ENCODE measurements at places on chromosomes 5 and 9.

DNA sequence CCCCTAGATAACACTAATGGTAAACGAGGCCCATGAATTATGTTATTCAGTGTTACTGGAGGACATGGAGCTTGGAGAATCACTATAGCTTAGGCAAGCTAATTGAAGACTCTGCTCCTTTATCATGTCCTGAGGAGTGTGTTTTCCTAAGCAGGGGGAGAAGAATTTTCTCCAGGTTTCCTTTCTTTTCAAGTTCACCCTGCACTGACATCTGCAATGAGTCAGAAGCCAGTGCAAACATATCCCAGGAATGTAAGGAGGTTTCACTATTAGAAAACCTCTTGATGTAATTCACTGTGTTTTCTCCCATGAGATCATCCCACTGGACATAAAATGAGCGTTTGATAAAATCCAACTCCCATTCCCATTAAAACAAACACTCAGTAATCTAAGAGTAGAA is 75.6 kb downstream of the DMRT2 start:
- no peak for DNase-seq

GRCh38 chr5:145919413-145919812 is 17.0 kb upstream of the SH3RF2 start:
- DNase-seq = no peak

DNA sequence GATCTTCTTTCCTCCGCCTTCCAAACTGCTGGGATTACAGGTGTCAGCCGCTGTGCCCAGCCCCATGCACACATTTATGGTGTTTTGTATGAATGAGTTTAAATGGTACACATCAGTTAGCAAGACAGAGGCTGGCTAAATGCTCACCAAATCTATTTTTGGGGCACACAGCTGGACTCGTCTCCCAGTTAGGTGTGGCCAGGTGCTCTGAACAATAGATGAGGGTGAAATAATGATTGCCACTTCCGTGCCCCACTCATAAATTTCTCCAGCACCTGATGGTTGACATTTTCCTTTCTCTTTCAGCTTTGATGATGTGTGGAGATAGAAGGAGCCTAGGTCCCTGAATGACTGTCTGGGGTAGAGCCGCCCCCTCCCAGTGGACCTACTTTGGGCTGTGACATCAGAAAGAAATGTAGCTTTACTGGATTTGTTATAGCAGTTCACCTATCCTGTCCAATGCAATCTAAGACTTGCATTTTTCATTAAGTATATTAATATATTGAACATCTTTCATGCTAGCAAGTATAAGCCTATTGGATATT is 8.6 kb upstream of the RAPGEF1 start:
- no peak for DNase-seq

GRCh38 chr5:60010853-60011252 is 117.3 kb upstream of the PDE4D start:
- no peak for DNase-seq

- DNase-seq = no peak
Measured at GRCh38 chr5:36659411-36659810, 53.0 kb downstream of the SLC1A3 start.

DNA sequence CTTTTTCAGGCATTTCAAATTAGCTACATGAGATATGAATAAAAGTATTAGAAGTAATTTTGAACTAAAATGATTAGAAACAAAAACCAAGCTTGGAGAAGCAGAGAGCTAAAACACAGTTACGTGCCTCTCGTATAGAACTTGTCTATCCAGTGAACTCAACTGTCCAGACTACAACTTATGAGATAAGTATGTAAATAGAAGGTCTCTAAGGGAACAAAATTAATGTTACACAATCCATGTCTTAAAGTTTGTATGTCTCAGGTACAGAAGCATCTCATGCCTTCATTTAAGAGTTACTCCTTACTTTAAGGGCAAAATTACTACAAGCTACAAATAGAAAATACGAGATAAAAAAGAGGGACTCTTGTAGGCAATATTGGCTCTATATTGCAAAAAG is 316.8 kb downstream of the CETN3 start:
- DNase-seq = no peak
